Stimulated activated CD4-positive, alpha-beta T cell treated with anti-CD3 and anti-CD28 coated beads, Interleukin-15, amount 100 ng/mL, for 1 hour (primary cell): ENCODE measurements at places on chromosomes 12 and 14.

- no peak for DNase-seq
Measured at GRCh38 chr14:39548358-39548757, 116.1 kb upstream of the FBXO33 start.

DNA sequence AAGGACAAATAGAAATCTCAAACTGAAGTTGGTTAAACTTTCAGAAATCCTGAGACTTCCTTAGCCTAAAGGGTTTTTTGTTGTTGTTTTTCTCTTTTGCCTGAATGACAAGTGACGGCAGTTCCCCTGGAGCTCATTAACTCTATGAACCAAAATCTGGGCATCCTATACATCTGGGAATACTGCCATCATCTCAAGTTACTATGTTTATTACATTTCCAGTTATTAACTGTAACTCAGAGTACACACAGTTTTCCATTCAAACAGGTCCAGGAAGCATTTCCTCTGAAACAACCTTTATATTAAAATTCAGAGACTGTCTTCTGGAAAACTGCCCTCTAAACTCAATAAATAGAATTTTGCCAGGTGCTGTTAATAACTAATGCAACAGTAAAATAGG is 55.6 kb upstream of the CDKL1 start:
- DNase-seq, result no peak

DNA sequence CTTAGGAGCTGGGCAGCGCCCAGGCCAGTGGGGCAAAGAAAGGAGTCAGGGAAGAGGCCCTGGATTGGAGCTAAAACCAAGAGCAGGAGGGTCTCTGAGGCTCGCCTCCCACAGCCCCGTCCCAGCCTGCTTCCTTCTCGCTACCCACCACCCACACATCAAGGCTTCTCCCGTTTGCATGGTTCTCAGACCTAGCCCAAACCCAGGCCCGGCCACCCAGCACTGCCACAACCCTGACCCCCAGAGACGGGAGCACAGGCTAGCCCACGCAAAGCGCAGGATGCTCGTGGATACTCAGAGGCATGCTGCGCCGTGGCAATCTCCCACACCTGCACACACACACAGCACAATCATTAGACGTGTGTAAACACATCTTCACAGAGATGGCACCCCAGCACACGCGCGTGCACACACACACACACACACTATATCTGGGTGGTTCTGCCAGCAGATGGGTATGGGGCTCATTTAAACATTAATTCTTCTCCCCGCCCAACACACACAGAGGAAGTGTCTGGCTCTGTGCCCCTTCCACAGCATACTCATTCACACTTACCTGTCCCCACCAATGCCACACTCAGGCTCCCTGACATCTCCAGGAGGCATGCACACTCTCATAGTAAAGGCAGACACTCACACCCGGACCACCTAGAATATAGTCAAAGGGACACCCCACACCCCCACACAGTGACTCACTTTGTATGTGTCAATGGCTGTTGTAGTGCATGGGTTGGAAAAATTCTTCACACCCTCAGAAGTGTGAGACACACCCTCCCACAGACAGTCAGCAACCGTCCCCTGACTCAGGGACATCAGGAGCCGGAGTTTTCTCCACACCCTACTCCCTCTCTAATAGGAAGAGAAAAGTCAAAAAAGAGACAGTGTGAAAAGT is 1.1 kb downstream of the CARMIL3 start:
- peak; percentile 21 for DNase-seq

DNA sequence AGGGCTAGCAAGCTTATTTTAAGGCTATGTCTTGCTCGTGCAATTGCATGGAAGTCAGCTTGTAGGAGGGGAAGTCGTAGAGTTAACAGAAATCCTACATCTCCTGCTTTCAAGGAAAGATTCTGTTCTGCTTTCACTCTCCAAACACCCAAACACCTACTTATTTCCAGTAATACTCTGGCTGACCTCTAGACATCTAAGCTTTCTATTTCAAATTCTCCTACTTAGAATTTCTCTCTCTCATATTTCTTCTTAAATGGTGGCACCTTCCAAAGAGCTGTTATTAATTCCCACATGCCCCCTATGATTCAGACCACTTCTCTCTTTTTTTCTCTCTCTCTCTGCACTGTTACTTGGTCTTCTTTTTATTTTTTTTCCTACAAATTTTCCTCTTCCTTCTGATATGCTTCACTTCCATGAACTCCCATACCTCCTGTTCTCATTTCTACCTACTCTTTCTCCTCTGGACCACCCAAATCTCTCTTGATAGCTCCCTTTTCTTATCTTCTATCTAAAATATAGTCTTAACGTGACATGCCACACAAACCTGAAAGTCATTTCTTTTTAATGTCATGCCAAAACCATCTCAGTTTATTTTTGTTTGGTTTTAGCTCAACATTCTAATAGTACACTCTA is 90.8 kb downstream of the RPS6KA5 start:
- no peak for DNase-seq

GRCh38 chr14:103512701-103513611 is 9.7 kb downstream of the CKB start:
- DNase-seq, result no peak

- DNase-seq, result no peak
Measured at GRCh38 chr14:23432946-23433345, 2.5 kb downstream of the MYH7 start.

GRCh38 chr12:88325816-88326189 is 183.7 kb downstream of the TMTC3 start:
- no peak for DNase-seq

DNA sequence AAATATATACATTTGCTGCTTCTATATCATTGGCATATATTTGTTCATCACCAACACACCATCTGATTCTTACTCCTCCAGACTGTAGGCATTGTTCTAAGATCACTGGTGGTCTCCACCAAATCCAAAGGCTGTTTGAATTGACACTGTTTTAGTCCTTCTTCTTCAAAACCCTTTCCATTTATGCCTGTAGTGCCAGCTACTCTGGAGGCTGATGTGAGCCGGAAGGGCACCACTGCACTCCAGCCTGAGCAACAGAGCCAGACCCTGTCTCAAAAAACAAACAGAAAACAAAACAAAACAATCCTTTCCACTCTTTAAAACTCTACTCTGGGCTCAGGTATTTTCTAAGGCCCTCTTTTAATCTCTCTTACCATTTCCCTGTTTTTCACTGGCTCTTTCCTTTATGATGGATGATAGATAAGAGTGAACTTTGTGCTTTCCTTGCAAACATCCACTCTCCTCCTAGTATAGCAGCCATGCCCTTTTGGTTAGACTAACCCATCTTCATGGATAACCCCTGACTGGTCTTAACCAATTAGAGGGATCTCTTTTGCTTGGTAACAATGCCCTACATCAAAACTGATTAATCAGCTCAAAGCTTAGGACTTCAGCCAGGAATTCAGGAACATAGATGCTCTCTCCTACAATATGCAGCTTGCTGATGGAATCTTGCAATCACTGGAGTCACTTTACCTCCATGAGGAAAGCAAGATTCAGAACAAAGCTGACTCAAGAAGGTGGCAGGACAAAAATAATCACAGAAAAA is 24.9 kb downstream of the SPTSSA start:
- DNase-seq, result no peak

- peak; percentile 22 for DNase-seq
Measured at GRCh38 chr14:75427482-75428229, at the start of gene JDP2. JDP2 (plus strand) TSS chr14:75428022; CDS start chr14:75437921, 9,899 bp downstream.

DNA sequence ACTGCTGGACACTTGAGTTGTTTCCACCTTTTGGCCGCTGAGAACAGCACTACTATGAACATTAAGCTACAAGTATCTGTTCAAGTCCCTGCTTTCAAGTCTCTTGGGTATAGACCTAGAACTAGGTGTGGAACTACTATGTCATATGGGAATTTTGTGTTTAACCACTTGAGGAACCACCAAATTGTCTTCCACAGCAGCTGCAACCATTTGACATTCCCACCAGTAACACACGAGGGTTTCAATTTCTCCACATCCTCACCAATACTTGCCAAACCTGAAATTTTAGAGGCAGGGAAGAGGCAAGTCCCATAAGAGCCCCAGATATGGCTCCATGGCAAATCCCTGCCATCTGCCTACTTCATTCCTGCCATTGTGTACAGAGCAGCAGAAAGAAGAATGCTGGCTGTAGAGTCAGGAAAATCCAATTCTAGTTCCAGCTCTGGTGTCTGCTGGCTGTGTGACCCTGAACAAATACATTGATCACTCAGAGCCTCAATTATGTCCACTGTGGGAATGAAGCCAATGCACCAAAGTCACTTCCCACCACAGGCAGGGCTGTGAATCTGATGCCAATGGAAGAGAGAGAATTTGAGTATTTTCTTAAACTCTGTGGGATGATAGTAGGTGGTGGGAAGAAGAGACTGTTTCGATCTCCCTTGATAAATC is 17.8 kb downstream of the PITPNM2 start:
- DNase-seq, result no peak

GRCh38 chr14:39621223-39621622 is 189.0 kb upstream of the FBXO33 start:
- DNase-seq, result no peak

DNA sequence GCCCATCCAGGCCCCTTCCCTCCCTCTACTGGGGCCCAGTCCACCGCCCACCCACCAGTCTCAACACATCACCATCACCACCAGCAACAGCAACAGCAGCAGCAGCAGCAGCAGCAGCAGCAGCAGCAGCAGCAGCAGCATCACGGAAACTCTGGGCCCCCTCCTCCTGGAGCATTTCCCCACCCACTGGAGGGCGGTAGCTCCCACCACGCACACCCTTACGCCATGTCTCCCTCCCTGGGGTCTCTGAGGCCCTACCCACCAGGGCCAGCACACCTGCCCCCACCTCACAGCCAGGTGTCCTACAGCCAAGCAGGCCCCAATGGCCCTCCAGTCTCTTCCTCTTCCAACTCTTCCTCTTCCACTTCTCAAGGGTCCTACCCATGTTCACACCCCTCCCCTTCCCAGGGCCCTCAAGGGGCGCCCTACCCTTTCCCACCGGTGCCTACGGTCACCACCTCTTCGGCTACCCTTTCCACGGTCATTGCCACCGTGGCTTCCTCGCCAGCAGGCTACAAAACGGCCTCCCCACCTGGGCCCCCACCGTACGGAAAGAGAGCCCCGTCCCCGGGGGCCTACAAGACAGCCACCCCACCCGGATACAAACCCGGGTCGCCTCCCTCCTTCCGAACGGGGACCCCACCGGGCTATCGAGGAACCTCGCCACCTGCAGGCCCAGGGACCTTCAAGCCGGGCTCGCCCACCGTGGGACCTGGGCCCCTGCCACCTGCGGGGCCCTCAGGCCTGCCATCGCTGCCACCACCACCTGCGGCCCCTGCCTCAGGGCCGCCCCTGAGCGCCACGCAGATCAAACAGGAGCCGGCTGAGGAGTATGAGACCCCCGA is 6.8 kb upstream of the RNU7-1 start:
- no peak for DNase-seq

DNA sequence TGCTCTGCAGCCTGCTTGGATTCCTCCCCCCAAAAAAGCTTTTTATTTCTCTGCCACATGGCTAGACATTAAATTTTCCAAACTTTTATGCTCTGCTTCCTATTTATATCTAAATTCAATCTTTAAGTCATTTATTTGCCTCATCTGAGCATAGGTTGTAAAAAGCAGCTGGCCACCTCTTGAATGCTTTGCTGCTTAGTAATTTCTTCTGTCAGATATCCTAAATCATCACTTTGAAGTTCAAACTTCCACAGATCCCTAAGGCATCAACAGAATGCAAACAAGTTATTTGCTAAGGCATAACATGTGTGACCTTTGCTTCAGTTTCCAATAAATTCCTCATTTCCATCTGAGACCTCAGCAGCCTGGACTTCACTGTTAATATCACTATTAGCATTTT is 209.6 kb downstream of the FSCB start:
- DNase-seq, result no peak

DNA sequence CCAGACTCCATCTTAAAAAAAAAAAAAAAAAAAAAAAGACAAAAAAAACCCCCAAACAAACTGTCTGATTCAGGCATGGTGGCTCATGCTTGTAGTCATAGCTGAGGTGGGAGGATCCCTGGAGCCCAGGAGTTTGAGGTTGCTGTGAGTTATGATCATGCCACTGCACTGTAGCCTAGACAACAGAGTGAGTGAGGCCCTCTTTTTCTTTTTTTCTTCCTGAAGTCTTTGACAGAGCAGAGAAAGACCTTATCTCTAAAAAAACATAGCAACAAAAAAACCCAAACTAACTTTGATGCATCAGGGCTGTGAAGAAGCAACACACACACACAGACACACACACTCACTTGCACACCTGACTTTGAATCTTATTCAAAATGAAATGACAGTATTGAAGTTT is 7.7 kb upstream of the AMN1 start:
- peak; percentile 41 for DNase-seq

DNA sequence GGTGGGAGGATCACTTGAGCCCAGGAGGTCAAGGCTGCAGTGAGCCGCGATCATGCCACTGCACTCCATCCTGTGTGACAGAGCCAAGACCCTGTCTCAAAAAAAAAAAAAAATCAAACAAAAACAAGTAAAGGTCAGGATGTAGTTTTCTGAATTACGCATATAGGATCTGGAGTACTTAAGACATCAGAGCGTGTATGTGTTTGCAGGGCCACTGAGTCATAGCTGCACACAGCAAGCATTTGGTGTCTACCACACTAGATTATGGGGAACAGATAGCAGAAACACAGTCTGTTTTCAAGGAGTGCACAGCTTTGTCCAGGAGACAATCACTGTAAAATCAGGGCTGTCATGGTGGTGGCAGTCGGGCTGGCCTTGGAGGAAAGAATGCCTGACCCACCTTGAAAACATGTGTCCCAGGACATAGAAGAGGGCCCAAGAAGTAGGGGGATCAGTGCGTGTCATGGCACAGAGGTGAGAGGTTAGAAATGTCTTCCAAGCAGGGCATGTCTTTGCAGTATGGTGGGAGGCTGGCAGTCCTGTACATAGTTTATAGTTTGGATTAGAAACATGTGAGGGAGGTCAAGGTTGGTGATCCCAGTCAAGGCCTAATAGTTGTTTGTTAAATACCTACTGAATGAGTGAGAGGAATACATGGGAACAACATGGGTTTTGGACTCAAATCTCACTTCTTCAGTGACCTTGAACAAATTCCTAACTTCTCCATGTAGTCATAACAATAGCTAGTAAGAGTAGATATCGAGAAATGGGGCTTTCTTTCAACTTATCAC is 23.6 kb upstream of the C12orf71 start:
- DNase-seq, result no peak
